ENCODE measurements at places on chromosomes 2 and 18. TPM values are rescaled to one million over a fixed set of nuclear protein-coding genes. Genes with fewer than 3 reads are reported as not detected.

The KLHL41 gene
- total RNA-seq: 0.19 TPM

The GPR39 gene
- 0.10 TPM for total RNA-seq

The TTR gene
- total RNA-seq: not detected

The SH3BP4 gene
- 88.2 TPM for total RNA-seq

The NCL gene
- total RNA-seq: 152 TPM

The ANKRD62 gene
- not detected for total RNA-seq

The CCNT2 gene
- 33.0 TPM for total RNA-seq

The SGPP2 gene
- total RNA-seq: not detected

The SLC5A7 gene
- total RNA-seq: not detected

The TMEFF2 gene
- total RNA-seq: not detected

The PLCD4 gene
- total RNA-seq: 2.9 TPM

The ABCA12 gene
- 0.10 TPM for total RNA-seq

The LCT gene
- total RNA-seq: not detected

The FAM124B gene
- 177 TPM for total RNA-seq

The PRKAG3 gene
- not detected for total RNA-seq

The LRRC30 gene
- not detected for total RNA-seq

The TRABD2A gene
- 1.1 TPM for total RNA-seq

The PPP1R1C gene
- total RNA-seq: under 0.01 TPM

The CERS6 gene
- 17.0 TPM for total RNA-seq

The VWA3B gene
- total RNA-seq: not detected

The DYNAP gene
- total RNA-seq: not detected

The KLF7 gene
- total RNA-seq: 33.5 TPM

The DNER gene
- total RNA-seq: 0.67 TPM

The AMER3 gene
- total RNA-seq: not detected

The CFC1B gene
- total RNA-seq: not detected

The MATN3 gene
- 1.4 TPM for total RNA-seq

The ABHD1 gene
- not detected for total RNA-seq

The GATA6 gene
- 8.3 TPM for total RNA-seq

The NAT8 gene
- total RNA-seq: not detected

The IL1RL2 gene
- not detected for total RNA-seq

The RELCH gene
- 42.7 TPM for total RNA-seq

The ALLC gene
- total RNA-seq: not detected

The MAP2 gene
- 23.2 TPM for total RNA-seq

The SAG gene
- total RNA-seq: not detected

The DIPK1C gene
- total RNA-seq: not detected

The PDCD1 gene
- not detected for total RNA-seq

The KIF1A gene
- total RNA-seq: not detected

The KLHL14 gene
- total RNA-seq: under 0.01 TPM

The ARHGAP25 gene
- total RNA-seq: 5.2 TPM

The UGT1A6 gene
- total RNA-seq: not detected

The HOXD10 gene
- 2.2 TPM for total RNA-seq

The TMEM17 gene
- 2.2 TPM for total RNA-seq

The SCN3A gene
- total RNA-seq: not detected

The DPP10 gene
- total RNA-seq: not detected

The NEUROD1 gene
- not detected for total RNA-seq

The PIEZO2 gene
- 103 TPM for total RNA-seq

The CCDC88A gene
- total RNA-seq: 64.3 TPM

The CD302 gene
- total RNA-seq: 14.4 TPM

The GCG gene
- not detected for total RNA-seq

The PROKR1 gene
- not detected for total RNA-seq

The SERPINB13 gene
- not detected for total RNA-seq

Measured in vein endothelial cell (primary cell).